RKO (cell line): ENCODE measurements at places on chromosomes 4 and X.
A peak's percentile ranks its signal among the peaks of the same experiment; 100 is the strongest.

GRCh38 chr4:30802622-30803323, 82.6 kb downstream of the PCDH7 start:
- DNase-seq = no peak

- DNase-seq = no peak
Observed at GRCh38 chr4:138702190-138702824, 313.3 kb upstream of the NOCT start.

GRCh38 chr4:98747393-98748091, 89.1 kb upstream of the TSPAN5 start:
- no peak for DNase-seq

- peak; percentile 84 for DNase-seq
Observed at GRCh38 chrX:48897157-48897624, 377 bp downstream of the TIMM17B start.

DNA sequence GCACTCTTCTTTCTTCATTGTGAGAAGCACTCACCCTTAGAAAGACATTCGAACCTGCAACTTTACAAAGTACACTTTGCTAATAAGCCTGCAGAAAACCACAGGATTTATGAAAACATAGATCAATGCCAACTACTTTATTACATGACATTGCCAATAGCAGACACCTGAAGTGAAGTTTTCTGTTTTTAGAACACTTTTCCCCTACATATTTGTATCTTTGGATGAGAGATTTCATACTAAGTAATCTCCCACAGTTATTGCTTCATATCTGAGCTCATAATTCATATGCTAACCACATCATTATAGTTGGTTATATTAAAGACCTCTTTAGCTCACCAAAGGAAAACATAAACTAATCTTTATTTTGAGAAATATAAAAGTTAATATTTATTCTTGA, 276.5 kb upstream of the CTSO start:
- no peak for DNase-seq

DNA sequence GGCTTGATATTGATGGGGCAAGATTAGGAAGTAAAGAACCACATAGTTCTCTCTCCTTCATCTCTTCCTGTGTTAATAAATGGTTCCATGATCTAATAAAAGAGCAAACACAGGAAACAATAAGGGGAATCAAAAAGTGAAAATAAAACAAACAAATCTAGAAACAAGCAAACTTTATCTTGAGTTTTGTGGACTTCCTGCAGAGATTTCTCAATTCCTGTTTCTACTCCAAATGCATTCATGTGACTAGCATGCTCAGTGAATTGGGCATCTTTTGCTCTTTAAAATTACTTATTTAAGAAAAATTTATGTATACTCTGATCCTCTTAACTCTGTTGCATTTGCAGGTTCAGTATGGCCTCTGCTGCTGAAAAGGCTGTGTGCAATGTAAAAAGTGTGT, 682.0 kb downstream of the KCTD8 start:
- DNase-seq = no peak

DNA sequence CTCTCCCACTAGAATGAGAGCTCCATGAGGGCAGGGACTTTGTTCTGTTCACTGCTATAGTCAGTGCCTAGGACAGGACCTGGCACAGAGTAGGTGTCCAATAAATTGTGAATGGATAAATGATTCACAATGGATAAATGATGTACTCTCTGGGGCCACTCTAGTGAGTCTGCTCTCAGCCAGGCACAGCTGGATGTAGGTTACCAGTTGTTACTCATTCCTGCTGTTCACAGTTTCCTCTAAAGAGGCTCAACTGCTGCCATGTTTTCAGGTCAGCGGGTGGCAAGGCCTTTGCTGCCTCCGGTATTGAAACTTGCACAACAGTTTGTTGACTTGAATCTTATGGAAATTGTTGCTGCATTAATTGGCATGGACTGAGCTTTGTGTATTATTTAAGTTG, 99.1 kb downstream of the NHSL2 start:
- no peak for DNase-seq

GRCh38 chrX:127568691-127569090, 483.5 kb downstream of the ACTRT1 start:
- no peak for DNase-seq

GRCh38 chr4:13541720-13542576, 2.4 kb downstream of the NKX3-2 start:
- no peak for DNase-seq

GRCh38 chr4:183130328-183131155, 31.5 kb downstream of the WWC2 start:
- DNase-seq = no peak

DNA sequence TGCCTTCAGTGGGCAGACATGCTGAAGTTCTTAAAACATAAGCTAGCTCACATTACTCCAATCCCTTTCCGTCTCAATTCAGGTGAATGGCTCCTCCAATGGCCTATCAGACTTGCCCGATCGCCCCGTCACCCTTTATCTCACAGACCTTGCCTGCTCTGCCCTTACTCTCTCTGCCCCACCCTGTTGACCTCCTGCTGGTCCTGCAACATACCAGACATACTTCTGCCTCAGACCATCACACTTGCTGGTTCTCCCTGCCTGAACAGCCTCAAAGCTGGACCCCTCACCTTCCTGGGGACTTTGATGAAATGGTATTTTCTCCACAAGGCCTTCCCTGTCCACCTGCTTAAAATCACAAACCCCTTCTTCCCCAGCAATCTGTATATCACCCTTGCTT, 340.1 kb upstream of the NR3C2 start:
- DNase-seq = no peak

GRCh38 chr4:61527888-61528287, 327.8 kb downstream of the ADGRL3 start:
- DNase-seq = peak; percentile 71

DNA sequence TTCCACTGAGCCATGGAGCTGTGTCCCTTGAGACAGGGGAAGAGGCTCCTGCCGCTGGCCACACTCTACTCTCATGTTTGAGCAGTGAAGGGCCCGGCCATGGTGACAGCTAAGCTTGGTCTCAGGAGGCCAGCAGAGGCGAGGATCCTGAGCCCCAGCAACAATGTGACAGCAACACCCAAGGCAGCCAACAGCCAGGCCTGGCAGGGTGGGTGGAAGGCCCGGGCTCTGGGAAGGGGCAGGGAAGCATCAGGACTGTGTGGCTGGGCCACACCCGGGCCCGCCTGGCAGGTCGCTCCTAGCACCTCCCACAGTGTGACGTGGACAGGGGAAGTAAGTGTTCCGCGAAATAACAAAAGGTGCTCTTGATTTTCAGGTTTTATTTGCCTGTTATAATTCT, 24.8 kb downstream of the L1CAM start:
- no peak for DNase-seq

DNA sequence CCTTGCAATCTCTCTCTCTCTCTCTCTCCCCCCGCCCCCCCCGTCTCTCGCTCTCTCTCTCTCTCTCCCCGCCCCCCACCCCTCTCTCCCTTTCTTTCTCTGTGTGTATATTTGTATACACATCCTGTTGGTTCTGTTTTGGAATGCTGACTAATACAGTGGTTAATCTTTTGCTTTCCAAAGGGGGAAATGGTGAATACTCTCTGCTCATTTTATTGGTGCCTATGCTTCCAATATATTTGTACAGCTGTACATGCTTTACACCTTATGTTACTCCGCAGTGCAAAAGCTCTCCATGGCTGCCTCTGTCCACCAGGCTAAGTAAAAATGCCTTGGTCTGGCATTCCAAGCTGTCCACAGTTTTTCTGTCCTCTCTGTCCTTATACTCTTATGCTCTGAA, 158.8 kb downstream of the RBMX2 start:
- no peak for DNase-seq

DNA sequence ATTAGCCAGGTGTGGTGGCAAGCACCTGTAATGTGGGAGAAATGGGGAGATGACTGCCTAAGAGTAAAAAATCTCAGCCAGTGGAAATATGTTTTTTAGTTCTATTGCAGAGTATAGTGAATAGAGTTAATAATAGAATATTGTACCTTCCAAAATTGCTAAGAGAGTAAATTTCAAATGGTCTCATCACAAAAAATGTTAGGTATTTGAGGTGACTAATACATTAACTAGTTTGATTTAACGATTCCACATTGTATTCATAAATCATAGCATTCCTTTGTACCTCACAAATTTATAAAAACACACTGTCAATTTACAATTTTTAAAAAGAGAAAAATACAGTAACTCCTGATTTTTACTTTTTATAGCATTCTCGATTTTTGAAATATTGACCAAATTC, 681.5 kb upstream of the EPHA5 start:
- DNase-seq = no peak

DNA sequence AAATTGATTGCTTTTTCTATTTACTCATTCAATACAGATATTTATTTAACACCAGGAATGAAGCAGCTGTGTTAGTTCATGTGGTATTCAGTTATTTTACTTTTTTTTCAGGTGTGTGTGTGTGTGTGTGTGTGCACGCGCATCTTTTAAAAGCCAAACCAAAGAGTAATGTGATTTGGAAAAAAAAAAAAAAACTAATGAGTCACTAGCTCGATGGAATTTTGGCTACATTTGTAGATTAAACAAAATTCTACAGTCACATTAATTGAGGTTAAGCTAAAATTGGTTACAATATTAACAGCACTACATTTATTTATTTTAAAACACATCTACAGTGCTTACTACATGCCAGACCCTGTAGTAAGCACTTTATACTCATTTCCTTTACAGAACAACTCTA, 66.8 kb downstream of the HHIP start:
- no peak for DNase-seq

GRCh38 chr4:123825596-123826291, 429.1 kb downstream of the SPRY1 start:
- DNase-seq = no peak

DNA sequence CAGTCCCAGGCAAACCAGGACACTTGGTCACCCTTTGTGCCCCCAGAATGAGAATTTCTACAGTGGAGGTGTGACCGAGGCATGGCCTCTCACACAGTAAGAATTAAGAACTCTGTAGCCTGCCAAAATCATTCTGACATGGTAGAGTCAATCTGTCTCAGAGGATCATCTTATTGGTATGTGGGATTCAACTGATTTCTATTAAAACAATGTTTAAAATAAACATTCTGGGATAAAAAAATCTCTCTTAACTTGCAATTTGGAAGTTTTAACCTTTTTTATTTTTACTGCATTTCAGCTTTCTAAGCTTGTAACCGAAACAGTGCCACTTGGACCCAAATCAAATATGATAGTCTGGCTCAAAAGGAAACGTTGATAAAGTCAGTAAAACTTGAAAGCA, 165.4 kb upstream of the LDB2 start:
- DNase-seq = no peak

DNA sequence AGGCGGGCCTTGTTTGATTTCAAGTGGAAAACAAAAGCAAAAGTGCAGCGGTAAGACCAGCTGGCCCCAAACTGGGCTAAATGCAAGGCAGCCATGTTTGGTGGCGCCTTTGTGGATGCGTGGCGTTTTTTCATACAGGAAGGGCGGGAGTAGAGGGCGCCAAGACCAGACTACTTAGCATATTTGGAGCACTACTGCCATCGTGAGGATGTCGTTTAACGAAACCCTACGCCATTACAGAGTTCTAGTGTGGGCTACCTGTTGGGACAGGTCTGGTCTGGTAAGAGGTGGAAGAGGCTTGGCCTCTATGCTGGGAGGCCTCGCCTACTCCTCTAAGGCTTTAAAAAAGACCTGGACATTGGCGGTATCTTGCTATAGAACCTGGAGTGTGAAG, 230.7 kb upstream of the STK26 start:
- DNase-seq = no peak

- DNase-seq = no peak
Observed at GRCh38 chr4:127047930-127048329, 584.8 kb upstream of the INTU start.

GRCh38 chr4:154953691-154954090, 172.6 kb downstream of the RBM46 start:
- DNase-seq = no peak

DNA sequence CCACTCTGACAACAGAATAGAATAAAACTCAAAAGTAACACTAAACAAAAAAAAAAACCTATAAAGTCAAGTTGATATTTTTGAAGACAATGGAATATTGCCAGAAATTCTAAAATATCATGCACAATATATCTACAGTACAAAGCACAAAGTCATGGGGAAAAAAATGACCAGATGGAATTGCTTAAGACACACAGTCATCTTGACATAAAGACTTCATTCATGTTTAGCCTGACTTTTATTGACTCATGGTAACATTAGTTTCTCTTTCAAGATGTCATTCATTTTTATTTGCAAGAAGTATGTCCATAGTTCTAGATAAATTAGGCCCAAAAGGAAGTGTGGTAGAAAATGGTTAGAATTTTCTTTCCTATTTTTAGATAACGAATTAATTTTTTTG, 259.1 kb downstream of the CAMK2D start:
- peak; percentile 29 for DNase-seq

GRCh38 chrX:33721927-33722326, 410.2 kb downstream of the FAM47A start:
- no peak for DNase-seq

- DNase-seq = peak; percentile 96
Observed at GRCh38 chr4:113958766-113959538, 20.5 kb downstream of the ARSJ start.

GRCh38 chr4:153068751-153069150, 132.6 kb downstream of the FHDC1 start:
- no peak for DNase-seq

DNA sequence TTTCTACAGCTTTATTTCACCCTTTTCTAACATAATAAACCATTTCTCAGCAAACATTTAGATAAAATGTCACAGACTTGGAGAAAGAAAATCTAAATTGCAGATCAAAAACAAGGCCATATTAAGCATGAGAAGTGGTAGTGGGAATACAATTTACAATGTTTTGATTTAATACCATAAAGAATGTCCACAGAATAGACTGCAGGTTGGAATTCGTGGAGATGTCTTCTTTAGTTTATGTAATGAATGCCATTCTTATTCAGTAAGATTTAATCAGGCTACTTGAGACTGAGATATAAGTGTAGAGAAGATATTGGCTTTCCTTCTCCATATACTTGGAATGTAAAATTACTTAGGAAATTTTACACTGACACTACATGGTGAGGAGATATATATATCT, 91.9 kb upstream of the ZFP42 start:
- no peak for DNase-seq

GRCh38 chrX:24283127-24283794, 30.6 kb downstream of the SUPT20HL2 start:
- no peak for DNase-seq

- DNase-seq = no peak
Observed at GRCh38 chr4:96247096-96247495, 407.2 kb downstream of the PDHA2 start.

GRCh38 chr4:153933915-153934687, 145.2 kb upstream of the SFRP2 start:
- DNase-seq = no peak

- DNase-seq = no peak
Observed at GRCh38 chrX:38649221-38649620, 87.9 kb downstream of the TSPAN7 start.

- no peak for DNase-seq
Observed at GRCh38 chr4:157265281-157265680, 44.8 kb downstream of the GRIA2 start.
